ENCODE measurements at places on chromosomes 11 and 22. TPM values are rescaled to one million over a fixed set of nuclear protein-coding genes. Genes with fewer than 3 reads are reported as not detected.

Gene ADM2
- total RNA-seq = not detected

Gene SMC1B
- total RNA-seq = not detected

DNA sequence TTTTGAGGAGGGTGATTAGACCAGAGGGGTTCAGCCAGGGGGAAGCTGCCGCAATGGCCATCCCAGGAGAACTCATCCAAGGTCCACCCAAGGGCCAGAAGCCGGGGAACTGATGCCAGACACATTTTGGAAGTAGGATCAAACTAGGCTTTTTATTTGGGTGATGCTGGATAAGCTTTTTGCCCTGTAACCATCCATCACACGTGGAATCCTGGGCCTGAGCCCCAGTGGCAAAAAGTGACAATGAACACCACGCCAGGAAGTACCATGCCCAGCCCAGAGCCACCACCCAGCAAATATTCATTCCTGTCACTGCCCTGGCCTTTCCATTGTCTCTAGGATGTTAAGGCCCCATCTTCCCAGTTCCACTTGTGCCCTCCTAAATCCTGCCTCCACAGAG, 85.9 kb downstream of the ZC3H12C start:
- H3K36me3 ChIP-seq = no peaks in the 10 kb centered on the region
- no peaks in the 10 kb centered on the region for H3K4me1 ChIP-seq
- H3K27ac ChIP-seq = no peak overlapping the region
- H3K27me3 ChIP-seq = no peaks in the 10 kb centered on the region

- peak overlapping the region; percentile 25 for H3K27ac ChIP-seq
- peaks cover 8% of the 10 kb centered on the region for H3K27me3 ChIP-seq
- no peaks in the 10 kb centered on the region for H3K36me3 ChIP-seq
- no peak overlapping the region for H3K4me3 ChIP-seq
- DNase-seq = no peak
These were observed 5.2 kb upstream of the LIF start for GRCh38 chr22:30251711-30252110.

GRCh38 chr22:39960791-39961746, 872 bp downstream of the TMA7B start:
- no peak overlapping the region for H3K4me3 ChIP-seq
- DNase-seq = no peak
- no peaks in the 10 kb centered on the region for H3K4me1 ChIP-seq
- no peaks in the 10 kb centered on the region for H3K36me3 ChIP-seq
- no peak overlapping the region for H3K27ac ChIP-seq
